NCI-H1694 (cell line): ENCODE measurements at places on chromosomes 3 and 15.

DNA sequence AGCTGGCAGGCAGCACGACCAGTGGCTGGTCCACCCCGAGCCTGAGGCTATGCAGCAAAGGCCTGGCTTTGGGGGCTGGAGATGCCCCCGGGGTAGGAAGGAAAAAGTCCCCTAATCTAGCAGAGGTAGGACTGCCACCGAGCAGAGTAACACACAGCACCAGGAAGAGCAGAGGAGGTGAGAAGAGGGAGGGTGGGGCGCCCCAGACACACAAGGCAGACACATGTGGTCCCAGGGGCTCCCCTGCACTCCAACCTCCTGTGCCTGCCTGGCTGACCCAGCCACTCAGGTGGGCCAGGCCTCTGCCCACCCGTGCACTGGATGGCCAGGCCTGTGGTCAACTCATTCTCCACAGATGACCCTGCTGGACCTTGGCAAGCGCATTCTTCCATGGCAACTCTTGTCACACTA, 112.4 kb downstream of the ADCY5 start:
- no peak for DNase-seq

- no peak for DNase-seq
These were observed 73.6 kb upstream of the ACAD9 start for GRCh38 chr3:128805772-128806171.

- no peak for DNase-seq
These were observed 6.9 kb upstream of the HOMER2 start for GRCh38 chr15:82959423-82959822.

- DNase-seq = no peak
These were observed 415.0 kb downstream of the PDCD6IP start for GRCh38 chr3:34213478-34213877.

DNA sequence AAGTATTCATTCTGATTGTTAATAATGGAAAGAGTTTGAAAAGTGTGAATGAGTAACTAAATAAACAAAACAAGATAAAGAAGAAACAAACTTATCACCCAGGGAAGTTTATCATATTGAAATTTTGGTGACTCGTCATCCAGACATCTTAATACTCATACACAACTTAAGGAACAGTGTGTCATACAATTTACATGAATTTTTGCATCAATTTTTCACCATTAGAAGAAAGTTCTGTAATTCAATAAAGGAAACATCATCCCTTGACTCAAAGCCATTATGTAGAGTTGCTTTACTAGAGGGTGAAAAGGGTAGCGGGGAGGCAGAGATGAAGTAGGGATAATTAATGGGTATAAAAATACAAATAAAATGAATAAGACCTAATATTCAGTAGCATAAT, 536.2 kb downstream of the GRM7 start:
- DNase-seq = no peak

DNA sequence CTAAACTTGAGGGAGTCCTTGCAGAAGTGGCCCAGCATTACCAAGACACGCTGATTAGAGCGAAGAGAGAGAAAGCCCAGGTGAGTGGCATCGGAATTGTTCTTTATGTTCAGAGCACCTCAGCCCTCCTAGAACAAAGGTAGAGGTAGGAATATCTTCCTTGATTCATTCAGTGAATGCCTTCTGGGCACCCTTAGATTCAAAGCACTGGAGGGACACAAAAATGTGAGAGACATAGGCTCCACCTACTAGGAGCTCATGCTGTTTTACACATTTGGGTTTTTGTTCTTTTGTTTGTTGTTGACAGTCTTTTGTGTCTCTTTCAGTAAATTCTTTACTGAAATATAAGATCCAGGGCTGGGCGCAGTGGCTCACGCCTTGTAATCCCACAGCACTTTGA, 68.2 kb downstream of the IQGAP1 start:
- DNase-seq = no peak

GRCh38 chr3:120988994-120989393, 81.0 kb downstream of the STXBP5L start:
- DNase-seq = no peak

GRCh38 chr3:196778755-196779154, 39.1 kb downstream of the PAK2 start:
- no peak for DNase-seq

DNA sequence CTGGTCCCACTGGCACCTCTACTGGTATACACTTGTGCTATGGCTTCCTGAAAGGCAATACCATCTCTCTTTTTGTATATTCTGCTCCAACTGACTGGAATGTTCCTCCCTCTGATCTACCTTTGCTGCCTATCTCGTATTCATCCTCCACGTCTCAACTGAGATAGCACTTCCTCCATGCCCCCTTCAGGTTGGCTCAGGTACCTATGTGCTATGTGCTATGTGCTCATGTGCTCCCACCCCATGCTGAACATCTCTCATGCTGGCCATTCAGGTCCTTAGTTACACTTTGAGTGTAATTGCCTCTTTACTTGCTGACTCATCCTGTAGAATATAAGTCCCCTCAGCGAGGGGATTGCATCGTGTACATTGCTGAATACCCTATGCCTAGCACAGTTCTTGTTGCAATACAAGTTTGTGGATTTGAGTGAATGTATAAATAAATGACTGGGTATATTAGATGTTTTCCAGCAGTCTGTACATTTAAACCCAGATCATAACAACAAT, 156.9 kb downstream of the SOX2 start:
- no peak for DNase-seq

GRCh38 chr15:23564821-23565394, 566 bp upstream of the MKRN3 start:
- DNase-seq = peak; percentile 25

DNA sequence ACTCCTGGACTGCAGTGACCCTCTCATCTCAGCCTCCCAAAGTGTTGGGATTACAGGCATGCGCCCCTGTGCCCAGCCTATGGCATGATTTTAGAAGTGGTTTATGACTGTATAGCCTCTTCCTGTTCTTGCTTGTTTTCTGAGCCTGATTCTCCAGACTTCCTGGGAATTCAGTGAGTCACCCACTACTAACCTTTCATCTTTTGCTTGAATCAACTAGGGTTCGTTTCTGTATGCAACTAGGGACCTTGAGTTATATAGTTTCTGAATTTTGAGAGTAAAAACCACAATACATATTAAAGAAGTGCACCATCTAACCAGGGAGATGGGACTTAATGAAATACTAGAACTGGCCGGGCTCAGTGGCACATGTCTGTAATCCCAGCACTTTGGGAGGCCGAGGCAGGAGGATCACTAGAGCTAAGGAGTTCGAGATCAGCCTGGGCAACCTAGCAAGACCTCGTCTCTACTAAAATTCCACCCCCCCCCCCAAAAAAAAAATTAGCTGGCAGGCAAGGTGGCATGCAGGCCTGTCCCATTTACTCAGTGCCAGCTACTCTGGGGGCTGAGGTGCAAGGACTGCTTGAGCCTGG, 76.0 kb downstream of the ZNF609 start:
- no peak for DNase-seq

- peak; percentile 31 for DNase-seq
These were observed 40.3 kb downstream of the KCNAB1 start for GRCh38 chr3:156160647-156161046.

DNA sequence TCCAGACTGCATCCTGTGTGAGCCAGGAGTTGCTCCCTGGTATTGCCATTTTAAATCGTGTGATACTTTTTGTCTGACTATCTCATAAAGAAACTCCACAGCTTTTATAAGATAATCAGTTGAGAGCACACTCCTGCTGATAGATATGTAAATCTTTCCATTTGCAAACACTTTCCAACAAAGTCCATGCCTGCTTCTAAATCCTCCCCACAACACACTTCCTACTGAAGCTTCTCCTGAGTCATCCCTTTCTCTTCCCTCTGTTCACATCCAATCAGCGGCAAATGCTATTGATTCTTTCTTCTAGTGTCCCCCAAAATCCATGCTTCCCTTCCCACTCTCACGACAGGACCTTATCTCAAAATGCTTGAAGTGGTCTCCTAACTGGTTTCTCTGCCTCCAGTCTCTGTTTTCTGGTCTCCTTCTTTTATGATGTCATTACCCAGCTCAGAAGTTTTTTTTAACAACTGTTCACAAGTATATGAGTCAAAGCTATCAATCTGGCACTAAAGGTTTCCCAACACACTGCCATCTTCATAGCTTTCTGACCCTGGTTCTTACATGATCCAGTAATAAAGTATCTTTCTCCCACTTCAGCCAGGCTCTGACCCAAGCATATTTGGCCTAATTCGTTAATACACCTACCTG, 4.5 kb upstream of the WWTR1 start:
- no peak for DNase-seq

GRCh38 chr3:41224120-41224806, 25.0 kb downstream of the CTNNB1 start:
- DNase-seq = no peak

DNA sequence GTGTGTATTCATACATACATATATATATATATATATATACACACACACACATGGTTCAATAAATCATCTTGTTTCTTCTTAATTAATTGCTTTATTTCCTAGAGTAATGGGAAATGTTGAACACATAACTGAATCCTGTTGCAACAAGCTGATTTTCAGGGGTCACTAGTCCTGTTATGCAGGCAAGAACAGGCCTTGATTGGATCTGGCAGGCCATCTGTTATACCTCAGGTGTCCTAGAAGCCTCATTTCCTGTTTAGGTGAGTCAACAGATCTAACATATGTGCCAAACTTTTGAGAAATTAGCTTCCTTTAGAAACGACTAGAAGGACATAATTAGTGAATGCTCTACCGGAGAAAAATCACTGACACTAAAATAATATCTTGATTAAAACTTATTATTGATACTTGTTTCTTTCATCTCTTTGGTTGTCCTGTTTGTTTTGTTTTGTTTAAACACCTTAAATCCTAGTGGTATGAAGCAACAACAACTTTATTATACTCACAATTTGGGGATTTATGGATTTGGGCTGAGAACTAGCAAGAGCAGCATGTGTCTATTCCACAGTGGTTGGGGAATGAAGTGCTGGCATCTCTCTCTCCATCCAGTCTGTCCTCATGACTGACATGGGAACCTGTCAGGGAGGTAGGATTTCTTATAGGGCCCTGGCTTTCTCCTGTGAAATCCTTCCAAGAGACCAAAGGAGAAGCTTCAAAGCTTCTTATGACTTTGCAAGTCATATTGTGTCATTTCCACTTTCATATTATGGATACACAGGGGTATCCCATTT, 552.6 kb downstream of the NSUN3 start:
- no peak for DNase-seq

- DNase-seq = no peak
These were observed 50.9 kb downstream of the MAGEF1 start for GRCh38 chr3:184660931-184661330.

GRCh38 chr15:100879061-100879463, 569 bp upstream of the ALDH1A3 start:
- no peak for DNase-seq

DNA sequence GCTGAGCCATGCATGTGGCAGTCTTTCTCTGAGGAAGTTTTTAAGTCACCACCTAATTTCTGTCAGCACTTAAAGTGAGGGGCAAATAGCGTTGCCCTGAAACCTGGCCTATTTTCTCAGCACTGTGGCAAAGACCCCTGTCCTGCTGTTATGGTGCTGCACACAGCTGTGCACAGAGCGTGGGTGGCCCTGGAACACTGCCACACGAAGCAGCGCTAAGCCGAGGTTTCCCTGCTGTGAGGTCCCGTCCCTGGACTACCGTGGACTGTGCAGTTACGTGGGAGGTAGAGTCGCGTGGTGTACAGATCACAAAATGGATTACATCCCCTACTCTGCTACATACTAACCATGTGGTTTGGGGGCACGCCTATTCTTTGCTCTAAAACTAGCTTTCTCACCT, 101.6 kb upstream of the NR2E3 start:
- no peak for DNase-seq

- no peak for DNase-seq
These were observed 72.7 kb upstream of the LRTM1 start for GRCh38 chr3:55000546-55000945.

DNA sequence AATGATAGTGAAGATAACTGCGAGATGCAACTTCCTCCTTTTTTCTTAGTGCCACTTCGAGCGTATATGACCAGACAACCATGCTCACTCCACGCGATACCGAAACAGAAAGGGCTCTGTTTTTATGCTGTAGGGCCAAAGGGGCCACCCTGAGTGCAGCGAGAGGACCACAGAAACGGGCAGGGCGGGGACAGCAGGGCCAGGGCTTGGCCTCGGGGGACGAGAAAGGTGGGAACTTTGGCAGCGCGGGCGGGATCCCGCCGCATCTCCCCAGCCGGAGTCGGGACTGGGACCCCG, 483 bp downstream of the VPS13C start:
- DNase-seq = no peak

GRCh38 chr3:187741403-187742350, 3.6 kb downstream of the BCL6 start:
- DNase-seq = peak; percentile 77

DNA sequence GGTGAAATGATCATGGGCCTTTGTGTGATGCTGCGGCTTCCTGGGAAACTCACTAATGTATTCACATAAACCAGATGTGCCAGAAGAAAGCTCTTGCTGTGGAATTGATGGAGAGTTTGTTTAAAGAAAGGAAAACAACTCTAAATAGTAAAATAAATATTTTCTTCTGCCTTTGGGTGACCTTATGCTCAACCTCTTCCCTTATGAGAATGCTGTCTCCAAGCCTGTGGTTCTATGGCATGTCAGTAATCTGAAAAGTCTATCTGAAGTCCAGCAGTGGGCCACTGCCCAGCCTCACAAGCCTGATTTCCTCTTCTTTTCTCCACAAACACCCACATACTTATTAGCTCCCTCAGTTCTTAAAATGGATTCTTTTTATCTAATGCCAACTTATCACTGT, 49.9 kb upstream of the PHLDB2 start:
- no peak for DNase-seq

GRCh38 chr3:140706360-140706759, 28.5 kb downstream of the TRIM42 start:
- DNase-seq = no peak

DNA sequence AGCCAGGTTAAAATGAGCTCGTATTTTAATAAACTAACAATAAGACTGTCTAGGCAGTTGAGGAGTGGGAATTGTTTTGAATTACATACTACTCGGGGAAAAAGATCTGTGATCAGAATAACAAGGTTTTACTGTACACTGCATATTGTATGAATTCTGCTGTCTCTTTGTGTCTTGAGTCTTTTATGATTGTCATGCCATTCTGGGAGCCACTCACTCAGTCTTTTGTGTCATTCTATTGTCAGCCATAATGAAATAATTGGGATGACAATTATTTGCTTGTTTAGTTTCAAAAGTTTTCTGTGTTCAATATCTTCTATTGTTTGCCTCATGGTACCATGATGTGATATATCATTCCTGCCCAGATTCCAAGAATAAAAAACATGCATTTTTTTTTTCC, 339.6 kb upstream of the TBL1XR1 start:
- DNase-seq = no peak
